ENCODE measurements at places on chromosomes 12 and 14.

DNA sequence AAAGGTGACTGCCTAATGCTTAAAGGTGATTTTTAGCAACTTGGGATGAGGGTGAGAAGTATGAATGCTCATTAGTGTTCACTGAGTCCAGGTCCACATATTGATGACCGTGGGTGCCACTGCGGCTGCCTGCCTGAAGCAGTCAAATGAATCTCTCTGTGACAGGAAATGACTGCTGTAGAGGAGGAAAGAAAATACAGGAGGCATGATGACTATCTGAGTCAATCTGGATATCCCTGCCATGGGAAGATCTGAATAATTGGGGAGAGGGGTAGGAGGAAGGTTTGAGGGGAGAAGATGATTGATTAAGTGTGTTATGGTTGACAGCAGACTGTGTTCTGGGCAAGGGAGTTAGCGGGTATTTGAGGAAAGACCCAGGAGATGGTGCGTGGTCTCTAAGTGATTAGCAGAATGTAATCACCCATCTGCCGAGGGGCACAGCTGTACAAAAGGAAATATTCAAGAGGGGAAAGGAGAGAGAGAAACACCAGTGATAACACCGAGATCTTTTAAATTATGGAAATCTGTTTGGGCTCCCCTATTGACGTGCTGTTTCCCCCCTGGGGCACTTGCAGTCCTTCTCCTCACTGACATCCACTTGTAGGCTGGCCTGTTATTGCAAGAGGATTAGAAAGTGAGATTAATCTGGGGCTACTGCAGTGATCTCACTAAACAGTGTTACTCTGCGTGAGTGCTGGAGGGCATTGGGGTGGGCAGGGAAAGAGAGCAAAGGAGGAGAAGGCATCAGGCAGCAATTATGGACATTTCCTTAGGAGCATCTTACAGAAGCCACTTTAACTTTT lies 97.7 kb downstream of the AKAP6 start:
- no peak for DNase-seq

GRCh38 chr12:64103825-64104740 lies 118.0 kb downstream of the KICS2 start:
- no peak for DNase-seq

- no peak for DNase-seq
Measured at GRCh38 chr12:77510985-77511384, 319.7 kb upstream of the NAV3 start.

- DNase-seq, result no peak
Measured at GRCh38 chr12:90809940-90810339, 145.0 kb downstream of the CCER1 start.

GRCh38 chr12:61854902-61855301 lies 405.3 kb upstream of the USP15 start:
- no peak for DNase-seq

DNA sequence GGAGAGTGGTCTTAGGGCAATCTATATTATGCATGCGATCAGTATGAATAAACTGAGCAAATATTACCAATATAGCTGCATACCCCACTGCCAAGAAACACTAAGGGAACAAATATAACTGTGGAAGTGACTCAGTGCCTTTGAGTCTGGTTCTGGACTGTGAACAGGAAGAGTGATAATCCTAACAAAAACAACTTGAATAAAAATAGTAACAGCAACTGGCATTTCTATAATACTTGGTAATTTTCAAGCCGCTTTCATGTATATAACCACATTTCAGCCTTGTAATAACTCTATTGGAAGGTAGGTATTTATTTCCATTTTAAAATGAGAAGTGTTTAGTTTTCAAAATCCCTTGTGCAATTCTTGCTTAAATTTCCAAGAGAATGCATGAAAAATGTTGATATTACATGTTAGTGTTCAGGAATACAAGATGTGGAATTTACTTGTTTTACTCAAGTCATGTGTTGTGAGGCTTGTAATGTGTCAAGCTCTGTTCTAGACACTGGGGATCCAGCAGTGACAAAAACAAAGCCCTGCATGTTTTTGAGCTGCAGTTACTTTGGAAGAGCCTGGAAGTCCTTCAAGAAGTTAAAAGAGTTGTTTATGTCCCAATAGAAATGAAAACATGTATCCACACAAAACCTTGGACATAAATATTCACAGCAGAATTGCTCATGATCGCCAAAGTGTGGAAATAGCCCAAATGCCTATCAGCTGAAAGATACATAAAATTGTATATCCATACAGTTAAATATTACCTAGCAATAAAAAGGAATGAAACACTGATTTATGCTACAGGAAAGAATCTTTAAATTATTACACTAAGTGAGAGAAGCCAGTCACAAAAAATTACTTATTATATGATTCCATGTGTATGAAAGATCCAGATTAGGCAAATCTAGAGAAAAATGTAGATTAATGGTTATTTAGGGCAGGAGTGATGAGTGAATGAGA lies 338.1 kb upstream of the TMEM132C start:
- DNase-seq, result no peak

DNA sequence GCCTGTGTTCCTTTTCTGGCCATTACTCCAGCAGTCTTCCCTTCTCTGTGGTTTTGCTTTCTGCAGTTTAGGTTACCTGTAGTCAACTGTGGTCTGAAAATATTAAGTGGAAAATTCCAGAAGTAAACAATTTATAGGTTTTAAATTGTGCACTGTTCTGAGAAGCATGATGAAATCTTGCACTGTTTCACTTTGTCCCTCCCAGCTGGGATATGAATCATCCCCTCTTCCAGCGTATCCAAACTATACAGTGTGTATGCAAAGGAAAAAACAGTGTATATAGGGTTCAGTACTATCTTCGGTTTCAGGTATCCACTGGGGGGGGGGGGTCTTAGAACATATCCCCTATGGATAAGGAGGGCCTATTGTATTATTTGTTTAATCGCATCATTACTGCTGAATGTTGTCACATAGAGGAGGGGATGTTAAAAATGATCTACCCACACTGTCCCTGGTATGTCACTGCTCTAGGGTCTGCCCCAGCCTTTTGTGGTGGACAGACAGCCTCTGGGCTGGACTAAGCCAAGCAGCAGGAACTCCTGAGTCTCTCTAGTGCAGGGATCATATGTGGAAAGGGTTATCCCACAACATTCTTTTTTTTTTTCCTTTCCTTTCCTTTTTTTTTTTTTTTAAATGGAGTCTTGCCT lies 109.1 kb upstream of the MAX start:
- DNase-seq, result no peak

Measured in AML-193 (cell line).